ENCODE measurements at places on chromosomes 6 and 20.

- peak; percentile 98 for DNase-seq
These were observed at the start of gene BLOC1S5 for GRCh38 chr6:8063761-8064637. Gene BLOC1S5 (minus strand): TSS chr6:8064389. CDS start chr6:8064376, 13 bp downstream.

DNA sequence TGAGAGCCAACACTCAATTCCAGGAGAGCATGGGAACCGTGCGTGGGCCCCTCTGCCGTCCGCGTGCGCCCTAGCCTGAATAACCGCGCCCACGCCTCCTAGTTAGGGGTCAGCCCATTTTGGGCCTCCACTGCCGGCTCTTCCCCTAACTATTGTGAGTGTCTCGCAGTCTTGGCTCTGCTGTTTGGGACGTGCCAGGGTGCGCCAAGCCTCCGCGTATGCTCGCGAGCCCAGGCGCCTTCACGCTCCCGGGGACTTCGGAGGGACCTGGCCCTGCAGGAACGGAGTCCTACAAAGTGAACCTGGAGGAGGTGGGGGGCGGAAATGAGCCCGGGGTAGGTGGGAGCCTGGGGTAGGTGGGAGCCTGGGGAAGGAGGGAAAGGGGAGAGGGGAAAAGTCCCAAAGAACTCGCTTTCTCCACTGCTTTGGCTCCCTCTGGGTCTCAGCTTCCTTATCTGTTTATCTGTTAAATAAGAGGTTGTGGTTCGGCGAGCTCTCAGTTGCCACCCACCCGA, 873 bp upstream of the GCM2 start:
- no peak for DNase-seq

DNA sequence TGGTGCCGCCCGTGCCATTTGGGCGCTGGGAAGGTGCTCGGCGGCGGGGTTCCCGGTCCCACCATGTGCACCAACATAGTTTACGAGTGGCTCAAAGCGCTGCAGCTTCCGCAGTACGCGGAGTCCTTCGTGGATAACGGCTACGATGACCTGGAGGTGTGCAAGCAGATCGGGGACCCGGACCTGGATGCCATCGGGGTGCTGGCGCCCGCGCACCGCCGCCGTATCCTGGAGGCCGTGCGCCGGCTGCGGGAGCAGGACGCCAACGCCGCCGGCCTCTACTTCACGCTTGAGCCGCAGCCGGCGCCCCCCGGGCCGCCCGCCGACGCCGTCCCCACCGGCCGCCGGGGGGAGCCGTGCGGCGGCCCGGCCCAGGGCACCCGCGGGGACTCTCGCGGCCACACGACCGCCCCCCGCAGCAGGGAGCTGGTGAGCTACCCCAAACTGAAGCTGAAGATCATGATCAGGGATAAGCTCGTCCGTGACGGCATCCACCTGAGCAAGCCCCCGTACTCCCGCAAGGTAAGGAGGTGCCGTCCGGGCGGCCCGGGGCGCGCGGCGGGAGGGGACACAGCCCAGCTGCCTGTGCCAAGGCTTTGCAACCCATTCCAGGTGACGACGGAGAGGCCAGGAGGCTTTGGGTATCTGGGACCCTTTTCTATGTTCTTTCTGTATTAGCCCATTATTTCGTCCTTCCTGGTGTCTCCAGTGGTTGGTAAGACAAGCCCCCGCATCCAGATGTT, 547 bp downstream of the SAMD5 start:
- DNase-seq = no peak

DNA sequence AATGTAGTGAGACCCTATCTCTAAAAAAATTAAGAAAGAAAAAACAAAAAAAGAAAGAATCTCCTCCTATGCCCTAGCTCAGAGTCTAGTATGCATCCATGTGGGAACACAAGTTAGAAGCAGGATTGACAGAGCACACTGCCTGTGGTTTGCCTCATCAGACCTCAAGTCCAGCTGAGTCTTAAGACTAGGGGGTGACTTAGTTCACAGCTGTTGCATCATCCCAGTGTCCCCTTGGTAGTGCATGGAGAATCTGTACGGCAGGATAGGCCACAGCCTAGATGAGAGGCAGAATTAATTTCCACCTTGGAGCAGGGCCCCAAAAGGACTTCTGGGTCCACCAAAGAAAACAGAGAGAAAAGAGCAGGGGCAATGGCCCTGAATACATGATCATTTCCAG, 13.7 kb downstream of the PNPLA1 start:
- no peak for DNase-seq

DNA sequence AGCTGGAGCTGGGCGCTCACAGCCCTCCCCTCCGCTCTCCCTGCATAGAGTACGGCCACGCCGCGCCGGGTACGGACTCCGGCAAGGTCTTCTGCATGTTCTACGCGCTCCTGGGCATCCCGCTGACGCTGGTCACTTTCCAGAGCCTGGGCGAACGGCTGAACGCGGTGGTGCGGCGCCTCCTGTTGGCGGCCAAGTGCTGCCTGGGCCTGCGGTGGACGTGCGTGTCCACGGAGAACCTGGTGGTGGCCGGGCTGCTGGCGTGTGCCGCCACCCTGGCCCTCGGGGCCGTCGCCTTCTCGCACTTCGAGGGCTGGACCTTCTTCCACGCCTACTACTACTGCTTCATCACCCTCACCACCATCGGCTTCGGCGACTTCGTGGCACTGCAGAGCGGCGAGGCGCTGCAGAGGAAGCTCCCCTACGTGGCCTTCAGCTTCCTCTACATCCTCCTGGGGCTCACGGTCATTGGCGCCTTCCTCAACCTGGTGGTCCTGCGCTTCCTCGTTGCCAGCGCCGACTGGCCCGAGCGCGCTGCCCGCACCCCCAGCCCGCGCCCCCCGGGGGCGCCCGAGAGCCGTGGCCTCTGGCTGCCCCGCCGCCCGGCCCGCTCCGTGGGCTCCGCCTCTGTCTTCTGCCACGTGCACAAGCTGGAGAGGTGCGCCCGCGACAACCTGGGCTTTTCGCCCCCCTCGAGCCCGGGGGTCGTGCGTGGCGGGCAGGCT, 4.6 kb downstream of the KCNK15 start:
- DNase-seq = no peak

DNA sequence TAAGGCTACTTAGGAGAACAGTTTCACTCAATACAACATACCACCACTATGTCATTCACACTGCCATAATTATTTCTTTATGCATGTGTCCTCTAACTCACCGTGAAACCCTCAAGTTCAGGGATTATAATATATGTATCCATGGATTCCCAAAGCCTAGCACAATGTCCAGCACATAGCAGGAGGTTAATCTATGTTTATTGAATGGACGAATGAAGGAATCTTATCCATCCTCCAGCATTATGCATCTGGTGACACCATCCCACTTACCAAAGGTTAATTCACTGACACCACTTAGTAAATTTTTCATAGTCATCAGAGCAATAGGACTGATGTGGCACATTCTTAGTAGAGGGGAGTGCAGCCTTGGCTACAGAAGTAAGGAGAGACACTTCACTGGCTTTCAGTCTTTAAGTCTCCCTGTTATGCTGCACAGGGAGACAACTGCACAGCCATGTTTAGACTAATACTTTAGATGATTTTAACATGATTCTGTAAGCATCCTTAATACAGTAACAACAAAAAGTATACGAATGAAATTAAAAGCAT, 49.7 kb downstream of the EPHA7 start:
- no peak for DNase-seq

DNA sequence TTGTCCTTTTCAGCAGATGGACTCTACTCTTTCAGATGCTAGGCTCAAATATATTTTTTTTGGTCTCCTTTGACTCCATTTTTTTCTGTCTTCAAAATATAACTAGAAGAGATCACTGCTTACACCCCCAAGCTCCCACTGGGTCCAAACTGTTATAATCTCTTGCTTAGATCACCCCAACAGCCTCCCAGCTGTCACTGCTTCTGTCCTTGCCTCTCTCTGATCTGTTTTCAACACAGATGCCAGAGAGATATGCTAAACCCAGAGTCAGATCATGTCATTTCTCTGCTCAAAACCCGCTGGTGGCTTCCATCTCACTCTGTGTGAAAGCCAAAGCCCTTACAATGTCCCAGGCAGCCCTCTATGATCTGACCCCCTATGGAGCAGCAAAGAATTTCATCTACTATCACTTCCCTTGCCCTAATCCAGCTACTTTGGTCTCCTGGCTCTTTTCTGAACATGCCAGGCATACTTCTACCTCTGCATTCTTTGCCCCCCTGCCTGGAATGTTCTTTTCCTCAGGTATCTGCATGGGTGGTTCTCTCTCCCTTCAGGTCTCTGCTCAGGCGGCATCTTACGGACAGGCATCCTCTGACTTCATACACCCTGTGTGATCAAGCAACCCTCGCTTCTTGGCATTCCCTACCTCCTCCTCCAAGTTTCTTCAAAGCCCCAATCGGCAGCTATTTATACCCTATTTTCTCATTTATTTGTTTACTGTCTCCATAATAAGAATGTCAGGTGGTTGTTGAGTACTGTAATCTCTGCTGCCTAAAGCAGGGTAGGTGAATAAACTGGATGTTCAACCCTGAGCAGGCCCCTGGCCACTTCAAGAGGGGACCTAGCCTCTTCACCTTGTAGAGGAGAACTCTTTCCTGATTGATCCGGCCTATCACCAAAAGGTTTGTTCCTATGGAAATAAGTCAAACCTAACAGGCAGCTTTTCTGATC, 43.6 kb upstream of the SLC4A11 start:
- no peak for DNase-seq

DNA sequence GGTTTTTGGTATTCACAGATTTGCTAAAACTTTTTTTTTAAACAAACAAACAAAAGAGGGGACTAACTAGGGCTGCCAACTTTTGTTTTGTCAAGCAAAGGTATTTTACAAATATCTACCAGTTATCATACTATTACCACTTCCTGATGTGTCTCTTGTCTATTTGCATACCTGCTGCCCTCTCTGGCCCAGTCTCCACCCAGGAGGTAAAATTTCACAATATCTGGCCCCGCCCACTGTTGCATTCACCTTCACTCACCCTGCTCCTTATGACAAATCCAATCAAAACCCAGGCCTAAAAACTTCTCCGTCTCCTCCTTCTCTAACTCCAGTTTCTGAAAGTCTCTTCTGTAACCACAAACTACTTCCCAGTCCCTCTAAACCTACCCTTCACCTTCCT, 82.2 kb downstream of the TRERF1 start:
- DNase-seq = peak; percentile 51

DNA sequence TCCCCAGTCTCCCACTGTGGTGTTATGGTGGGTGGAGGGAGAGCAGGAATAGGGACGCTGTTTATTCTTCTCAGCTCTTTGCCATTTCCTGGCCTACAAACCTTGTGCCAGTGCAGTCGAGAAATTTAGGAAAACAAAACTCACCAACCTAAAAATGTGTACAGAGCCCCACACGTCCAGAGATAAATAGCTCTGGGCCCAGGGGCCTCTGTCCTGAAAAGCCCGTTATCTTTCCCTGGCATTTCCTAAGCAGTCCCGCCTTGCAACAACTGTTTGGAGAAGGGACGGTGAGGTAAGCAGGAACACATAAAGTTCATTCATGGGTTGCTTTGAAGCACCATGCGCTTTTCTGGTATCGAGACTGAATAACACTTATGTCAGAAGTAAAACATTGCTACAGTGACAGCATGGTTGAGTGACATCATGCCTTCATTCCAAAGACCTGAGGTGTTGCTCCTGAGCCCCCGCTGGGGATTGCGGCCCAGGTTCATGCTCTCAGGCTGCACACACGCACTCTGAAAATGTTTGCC, 80.1 kb upstream of the NXT1 start:
- no peak for DNase-seq

- DNase-seq = no peak
These were observed 59.6 kb upstream of the EMILIN3 start for GRCh38 chr20:41426086-41426830.

DNA sequence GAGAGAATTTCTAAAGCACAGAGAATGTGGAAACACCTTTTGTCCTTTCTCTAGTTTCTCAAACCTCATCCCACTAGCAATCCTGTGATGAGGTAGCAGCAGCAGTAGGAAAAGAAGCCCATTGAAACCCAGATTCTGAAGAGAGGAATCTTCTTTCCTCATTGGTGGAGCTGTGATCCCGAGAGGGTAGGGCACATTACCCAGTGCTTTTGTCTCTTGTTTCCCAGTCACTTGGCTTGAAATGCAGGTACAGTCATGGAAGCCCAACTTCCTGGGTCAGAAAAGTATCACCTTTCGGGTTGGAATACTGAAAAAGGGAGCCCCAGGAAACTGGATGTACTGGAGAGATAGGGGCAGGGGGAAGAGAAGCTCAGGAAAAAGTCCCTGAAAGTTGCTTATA, 417.4 kb downstream of the TBC1D32 start:
- DNase-seq = no peak

GRCh38 chr6:163371129-163371528, 43.4 kb upstream of the QKI start:
- DNase-seq = no peak

- DNase-seq = peak; percentile 23
These were observed 818 bp upstream of the MDGA1 start for GRCh38 chr6:37698264-37699137.

DNA sequence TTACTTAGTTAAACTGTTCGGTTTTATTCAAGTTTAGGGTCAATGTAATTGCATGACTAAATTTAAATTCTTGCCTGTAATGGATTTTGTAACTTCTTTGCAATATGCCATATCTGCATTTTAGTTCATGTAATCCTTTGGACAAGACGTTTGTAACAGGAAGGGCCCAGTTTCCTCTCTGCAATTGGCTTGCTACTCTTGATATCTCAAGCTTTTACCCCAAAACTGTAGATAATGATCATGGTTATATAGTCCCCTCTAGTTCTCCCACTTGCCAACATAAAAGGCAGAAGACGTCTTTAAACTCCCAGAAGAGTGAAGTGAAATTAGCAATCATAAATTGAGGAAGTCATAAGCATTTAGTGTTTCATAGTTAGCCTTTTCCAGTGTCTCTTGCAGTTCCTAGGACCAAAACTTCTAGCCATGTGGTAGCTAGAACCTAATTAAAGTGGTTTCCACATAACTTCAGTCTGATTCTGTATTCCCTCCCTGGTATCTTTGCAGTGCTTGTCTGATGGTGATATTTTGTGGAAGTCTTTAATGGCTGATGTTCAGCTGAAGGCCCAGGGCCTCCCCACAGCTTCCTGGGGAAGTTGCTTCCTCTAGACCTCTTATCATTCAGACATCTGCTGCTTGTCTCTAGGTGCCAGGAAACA, 117.8 kb upstream of the SUPT3H start:
- DNase-seq = no peak

DNA sequence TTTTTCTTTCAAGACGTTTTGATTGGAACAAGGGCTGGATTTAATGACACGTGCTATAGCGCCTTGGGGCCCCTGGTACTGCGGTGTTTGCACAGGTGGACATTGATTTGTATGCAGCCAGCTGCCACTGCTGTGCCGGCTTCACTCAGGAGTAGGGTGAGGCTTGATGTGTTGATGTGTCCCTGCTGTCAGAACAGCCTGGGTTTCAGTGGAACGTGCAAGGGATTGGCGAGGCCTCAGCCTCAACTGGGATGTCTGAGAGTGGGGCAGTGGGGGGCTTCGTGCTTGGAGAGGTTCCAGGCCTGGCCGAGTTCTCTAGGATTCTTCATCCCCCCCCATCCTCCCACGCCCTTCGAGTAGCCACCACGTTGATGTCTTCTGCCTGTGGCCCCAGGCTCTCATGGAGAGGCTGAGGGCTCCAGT, 23.0 kb downstream of the PYGB start:
- DNase-seq = no peak

DNA sequence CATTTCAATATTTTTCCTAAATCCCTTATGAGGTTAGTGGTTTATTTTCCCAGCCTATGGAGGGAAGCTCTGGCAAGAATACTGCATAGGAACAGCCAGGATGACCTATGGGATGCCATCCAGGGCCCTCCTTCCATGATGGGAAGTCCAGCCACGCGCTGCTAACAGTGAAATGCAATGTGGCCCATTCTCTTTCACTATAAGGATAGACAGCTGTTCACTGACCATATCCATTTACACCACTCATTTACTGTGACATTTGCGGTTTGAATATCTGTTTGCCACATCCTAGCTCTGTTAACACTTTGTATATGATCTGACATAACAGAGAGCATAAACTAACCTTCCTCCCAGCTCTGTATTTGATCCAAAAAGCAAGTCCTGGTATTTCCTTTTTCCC, 471.7 kb downstream of the CBLN4 start:
- DNase-seq = no peak

Measured in NAMALWA (cell line).